Smooth muscle cell of trachea (primary cell): ENCODE measurements at places on chromosomes 7 and 10. TPM values are rescaled to one million over a fixed set of nuclear protein-coding genes. Genes with fewer than 3 reads are reported as not detected.

Gene CTAGE15
- not detected in 2 replicates for total RNA-seq

Gene RGR
- total RNA-seq = not detected in 2 replicates

Gene CCDC172
- total RNA-seq = not detected in 2 replicates

Gene PRSS37
- not detected in 2 replicates for total RNA-seq

Gene VOPP1
- 83.3 and 135 TPM in 2 replicates for total RNA-seq

Gene RBAK
- 6.8 and 7.7 TPM in 2 replicates for total RNA-seq

Gene NPSR1
- not detected in 2 replicates for total RNA-seq

Gene ITPRID1
- total RNA-seq = not detected in 2 replicates

Gene GRID2IP
- total RNA-seq = 0.15 TPM in 1 of 2 replicates, not detected in the other

Gene PCGF5
- 21.3 and 22.5 TPM in 2 replicates for total RNA-seq

Gene ASNS
- total RNA-seq = 49.3 and 53.2 TPM in 2 replicates

Gene RELN
- total RNA-seq = 4.7 and 6.0 TPM in 2 replicates

Gene MRLN
- not detected in 2 replicates for total RNA-seq

Gene PRLHR
- not detected in 2 replicates for total RNA-seq

Gene CUZD1
- 0.58 and 0.66 TPM in 2 replicates for total RNA-seq

Gene VWDE
- 0.15 TPM in 1 of 2 replicates, not detected in the other for total RNA-seq

Gene ADCY1
- 4.8 and 29.4 TPM in 2 replicates for total RNA-seq

Gene CREB5
- total RNA-seq = 37.7 and 48.1 TPM in 2 replicates

Gene CAV2
- 79.1 and 98.3 TPM in 2 replicates for total RNA-seq

Gene C10orf67
- total RNA-seq = under 0.01 and 0.44 TPM in 2 replicates

Gene CDC14C
- 0.15 and 0.17 TPM in 2 replicates for total RNA-seq

Gene STEAP4
- total RNA-seq = 1.2 and 1.7 TPM in 2 replicates

Gene AGMO
- total RNA-seq = under 0.01 and 1.0 TPM in 2 replicates

Gene TRPV5
- total RNA-seq = not detected in 2 replicates

Gene GPAM
- 13.5 and 16.4 TPM in 2 replicates for total RNA-seq

Gene IDE
- 22.8 and 24.3 TPM in 2 replicates for total RNA-seq

Gene BAMBI
- 0.15 and 1.5 TPM in 2 replicates for total RNA-seq

Gene DKK1
- total RNA-seq = 26.8 and 71.0 TPM in 2 replicates

Gene PTPN12
- total RNA-seq = 34.4 and 40.6 TPM in 2 replicates

Gene LRRD1
- 0.15 TPM in 1 of 2 replicates, not detected in the other for total RNA-seq

Gene ASAH2
- total RNA-seq = 0.17 and 0.29 TPM in 2 replicates

Gene MMRN2
- total RNA-seq = 3.6 and 4.8 TPM in 2 replicates

Gene MYL10
- total RNA-seq = not detected in 2 replicates

Gene CLRN3
- not detected in 2 replicates for total RNA-seq

Gene MSS51
- total RNA-seq = 1.8 and 2.5 TPM in 2 replicates

Gene UPK3B
- 0.44 TPM in 1 of 2 replicates, not detected in the other for total RNA-seq

Gene CRYGN
- total RNA-seq = 0.58 and 0.83 TPM in 2 replicates

Gene ZNF518A
- 12.1 and 20.7 TPM in 2 replicates for total RNA-seq

Gene NUTM2B
- 0.15 and 1.2 TPM in 2 replicates for total RNA-seq

Gene BMPER
- 2.9 and 11.2 TPM in 2 replicates for total RNA-seq

Gene STK31
- total RNA-seq = 0.33 TPM in 1 of 2 replicates, not detected in the other

Gene EMX2
- total RNA-seq = not detected in 2 replicates

Gene MKX
- 0.83 TPM in 1 of 2 replicates, not detected in the other for total RNA-seq

Gene RGS10
- 55.7 and 58.5 TPM in 2 replicates for total RNA-seq

Gene PTPRN2
- total RNA-seq = 0.29 and 0.50 TPM in 2 replicates

Gene C10orf62
- 0.15 TPM in 1 of 2 replicates, not detected in the other for total RNA-seq

Gene TCTN3
- total RNA-seq = 43.5 and 56.6 TPM in 2 replicates
